ENCODE measurements at places on chromosomes 6 and 20.

GRCh38 chr6:37283268-37283667 lies 25.3 kb upstream of the TMEM217 start:
- no peak for DNase-seq

DNA sequence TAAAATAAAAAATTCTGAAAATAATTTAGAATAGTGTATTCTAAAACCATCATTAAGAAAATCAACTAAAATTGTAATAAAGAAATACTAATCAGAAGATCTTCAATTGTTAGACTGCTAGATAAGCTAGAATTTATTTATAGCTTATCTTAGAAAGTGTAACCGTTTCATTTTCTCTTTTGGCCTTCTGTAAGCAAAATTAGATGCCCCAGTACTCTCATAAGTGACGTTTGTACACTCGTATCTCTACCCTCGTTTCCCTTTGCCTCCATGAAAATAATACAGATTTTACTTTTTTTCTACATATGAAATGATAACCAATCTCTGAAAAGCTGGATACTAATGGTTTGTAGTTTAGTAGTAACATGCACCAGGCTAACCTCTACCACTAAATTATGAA lies 19.8 kb downstream of the DSE start:
- no peak for DNase-seq

DNA sequence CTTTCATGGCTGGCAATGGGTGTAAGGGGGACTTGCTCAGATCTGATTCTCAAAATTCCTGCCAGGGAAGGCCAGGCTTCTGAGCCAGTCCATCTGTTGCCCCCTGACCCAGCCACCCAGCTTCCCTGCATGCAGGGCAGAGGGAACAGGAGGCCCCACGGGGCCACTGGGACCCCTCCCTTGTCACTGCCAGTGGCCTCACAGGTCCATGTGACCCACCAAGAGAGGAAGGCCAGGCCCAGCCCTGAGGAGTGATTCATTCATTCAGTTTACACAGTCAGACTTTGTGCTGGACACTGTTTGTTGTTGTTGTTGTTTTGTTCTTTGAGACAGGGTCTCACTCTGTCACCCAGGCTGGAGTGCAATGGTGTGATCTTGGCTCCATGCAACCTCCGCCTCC lies 39.5 kb downstream of the UBE2V1 start:
- DNase-seq = no peak

- no peak for DNase-seq
These were observed 221.3 kb downstream of the MOXD1 start for GRCh38 chr6:132179955-132180354.

- DNase-seq = no peak
These were observed 3.1 kb downstream of the TRAPPC3L start for GRCh38 chr6:116542426-116542825.

DNA sequence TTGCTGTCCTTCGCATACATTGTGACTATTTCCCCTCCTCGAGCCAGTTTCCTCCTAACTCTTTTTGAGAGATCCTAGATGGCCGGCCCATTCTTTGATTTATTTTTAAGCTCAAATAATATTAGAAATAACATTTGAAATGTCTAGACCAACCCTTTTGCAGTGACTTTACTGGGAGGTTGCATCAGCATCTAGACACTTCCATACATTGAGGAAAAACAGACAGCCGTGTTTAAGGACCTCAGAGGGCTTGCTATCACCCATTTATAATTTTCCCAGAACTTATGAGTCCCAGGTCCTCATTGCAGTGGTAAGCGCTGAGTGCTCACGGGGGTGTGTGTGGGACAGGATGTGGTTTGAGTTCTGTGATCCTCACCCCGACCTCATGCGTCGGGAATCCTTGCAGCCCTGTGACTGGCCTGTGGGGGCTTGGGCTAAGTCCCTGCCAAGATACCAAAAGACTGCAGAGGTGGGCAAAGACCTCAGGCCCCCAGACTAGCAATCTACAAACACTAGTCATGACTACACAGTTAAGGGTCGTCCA lies at the start of gene GPX5:
Gene GPX5, plus strand, starts transcription at position 386 of the 544 bp plus-strand sequence. Its CDS starts 133 bp downstream, at position 519.
- DNase-seq = no peak

DNA sequence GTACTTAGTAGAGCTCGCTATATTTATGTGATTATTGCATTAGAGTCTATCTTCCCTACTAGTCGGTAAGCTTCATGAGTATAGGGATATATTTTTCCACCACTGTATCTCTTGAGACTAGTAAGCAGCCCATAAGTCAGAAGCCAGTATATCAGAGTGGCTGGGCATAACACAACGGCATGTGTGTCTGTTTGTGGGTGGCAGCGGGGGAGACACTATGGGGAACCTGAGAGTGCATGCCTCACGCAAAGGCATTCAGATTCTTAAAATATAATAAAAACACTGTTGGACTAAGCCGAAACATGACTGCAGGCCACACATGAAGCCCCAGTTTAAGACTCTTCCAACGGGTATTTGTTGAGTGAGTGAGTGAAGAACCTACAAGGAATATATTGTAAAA lies 8.0 kb downstream of the KCNS1 start:
- DNase-seq = no peak

GRCh38 chr6:118881440-118882313 lies 12.3 kb upstream of the ASF1A start:
- no peak for DNase-seq

DNA sequence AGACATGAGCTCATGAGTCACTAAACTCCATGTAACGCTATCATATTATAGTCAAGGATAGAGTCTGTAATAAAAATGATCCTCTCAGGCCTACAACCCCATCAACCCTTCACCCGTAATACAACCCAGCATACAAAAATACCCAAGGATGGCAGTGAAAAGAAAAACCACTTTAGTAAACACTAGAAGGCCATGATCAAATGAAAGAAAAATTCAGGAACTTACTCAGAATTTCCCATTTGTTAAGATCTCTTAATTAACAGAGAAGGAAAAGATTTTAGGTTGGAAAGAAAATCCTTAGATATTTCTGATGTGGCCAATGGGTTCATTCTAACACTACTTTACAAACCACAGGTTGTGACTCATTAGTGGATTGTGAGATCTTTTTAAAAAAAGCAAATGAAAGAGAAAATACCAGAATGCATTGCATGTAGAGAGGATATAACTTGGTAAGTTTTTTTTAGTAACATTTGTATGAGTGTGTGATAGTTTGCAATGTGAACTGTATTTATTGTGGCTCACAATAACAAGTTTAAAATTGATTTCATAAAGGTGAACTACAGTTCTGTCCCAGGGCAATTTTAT lies 8.0 kb upstream of the UBE2J1 start:
- DNase-seq = no peak

GRCh38 chr6:117534974-117535373 lies 52.5 kb downstream of the DCBLD1 start:
- no peak for DNase-seq

DNA sequence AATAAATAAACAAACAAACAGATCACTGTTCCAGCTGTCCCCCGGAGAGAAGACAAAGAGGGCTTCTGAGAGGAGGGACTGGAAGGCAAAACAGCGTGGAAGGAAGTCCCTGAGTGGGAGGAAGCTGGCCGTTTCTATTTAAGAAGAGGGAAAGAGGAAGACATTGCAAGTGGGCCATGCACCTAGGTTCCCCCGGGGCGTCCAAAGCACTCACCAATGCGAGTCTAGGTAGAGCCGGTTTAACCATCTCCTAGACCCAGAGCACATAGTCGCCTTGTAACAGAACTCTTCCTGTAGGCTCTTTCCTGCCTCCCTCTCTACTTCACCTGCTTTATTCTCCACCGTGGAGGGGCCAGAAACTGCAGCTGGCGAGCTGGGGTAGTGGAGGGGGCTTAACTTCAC lies 158.4 kb downstream of the ZDHHC14 start:
- DNase-seq = no peak

DNA sequence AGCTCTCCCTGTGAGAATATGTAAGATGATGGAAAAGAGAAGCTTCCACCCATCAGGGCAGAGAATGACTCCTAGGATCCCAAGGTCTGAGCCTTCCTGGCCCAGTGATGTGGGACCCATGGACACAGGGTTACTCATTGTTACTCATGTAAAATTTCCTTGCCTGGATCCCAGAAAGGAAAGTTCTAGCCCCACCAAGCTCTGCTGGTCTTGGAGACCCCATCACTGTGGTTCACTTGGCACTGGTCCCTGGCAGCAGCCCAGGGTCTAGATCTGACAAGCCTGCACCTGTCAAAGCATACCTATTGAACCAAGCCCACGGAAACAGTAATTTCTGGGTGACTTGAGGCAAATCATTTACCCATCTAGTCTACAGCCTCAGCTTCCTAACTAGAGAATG lies 22.1 kb downstream of the MDGA1 start:
- DNase-seq = no peak

- no peak for DNase-seq
These were observed 506.6 kb upstream of the MAN1A1 start for GRCh38 chr6:119856136-119856535.

DNA sequence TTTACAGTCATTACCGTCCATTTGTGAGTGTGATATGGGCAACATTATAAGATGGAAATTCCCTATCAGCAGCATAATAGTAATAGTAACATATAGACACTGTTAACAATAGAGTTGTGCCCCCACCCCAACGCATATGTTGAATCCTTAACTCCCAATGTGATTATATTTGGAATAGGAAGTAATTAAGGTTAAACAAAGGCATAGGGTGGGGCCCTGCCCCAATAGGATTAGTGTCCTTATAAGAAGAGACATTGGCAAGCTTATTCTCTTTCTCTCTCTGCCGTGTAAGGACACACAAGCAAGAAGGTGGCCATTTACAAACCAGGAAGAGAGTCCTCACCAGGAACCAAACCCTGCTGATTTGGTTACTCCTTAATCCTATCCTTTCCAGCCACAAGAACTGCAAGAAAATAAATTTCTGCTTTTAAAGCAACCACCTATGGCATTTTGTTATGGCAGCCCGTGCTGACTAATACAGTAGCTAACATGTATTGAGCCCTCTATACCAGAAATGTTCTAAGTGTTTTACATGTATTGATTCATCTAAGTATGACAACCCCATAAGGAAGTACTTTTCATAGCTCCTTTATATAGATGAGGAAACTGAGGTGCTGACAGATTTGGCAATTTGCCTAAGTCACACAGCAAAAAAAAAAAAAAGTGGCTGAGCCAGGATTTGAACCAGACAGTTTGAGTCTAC lies 114.2 kb downstream of the BCAS1 start:
- DNase-seq = no peak

GRCh38 chr6:163559661-163560060 lies 145.1 kb downstream of the QKI start:
- no peak for DNase-seq

- no peak for DNase-seq
These were observed 457.4 kb upstream of the CDH4 start for GRCh38 chr20:60794674-60795073.

DNA sequence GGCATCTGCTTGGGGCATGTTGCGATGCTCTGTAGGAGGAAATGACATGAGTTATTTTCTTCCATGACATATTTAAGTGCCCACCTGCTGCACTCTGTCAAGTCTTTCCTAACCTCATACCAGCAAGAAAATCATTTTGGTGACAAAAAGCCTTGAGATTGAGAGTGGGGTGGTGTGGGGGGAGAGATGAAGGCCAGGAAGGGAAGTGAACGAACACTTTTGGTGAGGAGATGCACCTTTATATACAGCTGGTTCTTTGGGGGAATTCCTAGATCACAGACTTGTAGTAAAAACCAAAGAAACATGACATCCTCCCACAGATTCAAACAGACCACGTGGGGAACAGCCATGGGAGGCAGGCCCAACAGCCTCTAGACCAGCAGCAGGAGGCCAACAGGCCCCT lies 26.1 kb downstream of the NCOA5 start:
- no peak for DNase-seq

Data from ovary (tissue), 10 donors.